ENCODE measurements at places on chromosomes 2 and 18.
A peak's percentile ranks its signal among the peaks of the same experiment; 100 is the strongest.

- no peak for DNase-seq
Observed at GRCh38 chr18:41391616-41392595, 563.1 kb upstream of the PIK3C3 start.

- DNase-seq: no peak
Observed at GRCh38 chr18:31931886-31932240, 11.1 kb downstream of the TRAPPC8 start.

- DNase-seq: no peak
Observed at GRCh38 chr2:109419171-109419756, 194.5 kb downstream of the SEPTIN10 start.

DNA sequence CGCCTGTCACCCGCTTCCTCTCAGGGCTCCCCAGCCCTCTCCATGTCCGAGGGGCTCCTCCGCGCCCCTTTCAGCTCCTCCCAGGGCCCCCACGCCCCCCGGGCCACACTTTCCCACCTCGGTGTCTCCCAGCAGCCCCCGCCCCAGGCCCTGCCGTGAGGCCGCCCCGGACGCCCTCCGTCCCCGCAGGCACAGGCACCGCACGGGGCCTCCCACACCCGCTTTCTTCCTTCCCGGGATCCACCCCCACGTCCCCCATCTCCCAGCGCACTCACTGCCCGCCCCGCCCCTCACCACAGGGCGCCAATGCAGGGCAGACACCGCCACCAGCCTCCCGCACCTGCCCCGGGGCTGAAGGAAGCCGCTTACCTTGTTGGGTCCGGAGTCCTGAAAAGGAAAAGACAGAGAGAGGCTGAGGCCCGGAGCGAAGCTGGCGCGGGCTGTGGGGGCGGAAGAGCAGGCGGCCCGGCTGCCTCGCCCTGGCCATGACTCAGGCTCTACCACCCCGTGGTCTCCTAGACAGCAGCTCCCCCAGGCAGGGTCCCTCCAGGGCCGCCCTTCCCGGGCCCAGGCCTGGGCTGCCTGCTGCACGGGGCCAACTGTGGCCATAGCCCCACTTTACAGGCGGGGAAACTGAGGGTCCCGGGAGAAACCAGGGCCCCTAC is 37.7 kb downstream of the KIF1A start:
- no peak for DNase-seq

DNA sequence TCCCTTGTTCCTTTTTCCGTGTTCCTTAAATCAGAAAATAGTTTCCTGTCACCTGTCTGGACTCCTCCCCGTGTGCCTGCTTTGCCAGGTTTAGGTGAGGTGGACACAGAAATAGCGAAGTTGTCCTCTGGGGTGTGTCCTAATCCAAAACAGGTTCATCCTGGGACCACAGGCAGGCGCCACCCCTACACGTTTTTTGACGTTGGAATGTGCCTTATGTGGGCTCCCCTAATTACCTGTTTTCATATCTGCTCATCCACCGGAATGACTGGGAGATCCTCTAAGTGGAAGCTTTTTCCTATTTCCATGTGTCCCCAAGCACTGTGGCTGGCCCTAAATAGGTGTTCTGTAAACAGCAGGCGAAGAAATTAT is 49.0 kb upstream of the PAIP2B start:
- DNase-seq: no peak

- DNase-seq: peak; percentile 84
Observed at GRCh38 chr2:238231251-238231793, 8.5 kb downstream of the HES6 start.

- DNase-seq: no peak
Observed at GRCh38 chr2:188787658-188788240, 186.4 kb upstream of the COL3A1 start.

All from CD4-positive, alpha-beta T cell (primary cell).